Thymus (tissue), 14 donors: ENCODE measurements at places on chromosomes 1 and 21. TPM values are rescaled to one million over a fixed set of nuclear protein-coding genes. Genes with fewer than 3 reads are reported as not detected.

GRCh38 chr1:205537386-205538018 is 33.0 kb downstream of the CDK18 start:
- no peak for DNase-seq
- no peaks in the 10 kb centered on the region for H3K4me1 ChIP-seq
- no peak overlapping the region for H3K27ac ChIP-seq
- no peak overlapping the region for H3K4me3 ChIP-seq

DNA sequence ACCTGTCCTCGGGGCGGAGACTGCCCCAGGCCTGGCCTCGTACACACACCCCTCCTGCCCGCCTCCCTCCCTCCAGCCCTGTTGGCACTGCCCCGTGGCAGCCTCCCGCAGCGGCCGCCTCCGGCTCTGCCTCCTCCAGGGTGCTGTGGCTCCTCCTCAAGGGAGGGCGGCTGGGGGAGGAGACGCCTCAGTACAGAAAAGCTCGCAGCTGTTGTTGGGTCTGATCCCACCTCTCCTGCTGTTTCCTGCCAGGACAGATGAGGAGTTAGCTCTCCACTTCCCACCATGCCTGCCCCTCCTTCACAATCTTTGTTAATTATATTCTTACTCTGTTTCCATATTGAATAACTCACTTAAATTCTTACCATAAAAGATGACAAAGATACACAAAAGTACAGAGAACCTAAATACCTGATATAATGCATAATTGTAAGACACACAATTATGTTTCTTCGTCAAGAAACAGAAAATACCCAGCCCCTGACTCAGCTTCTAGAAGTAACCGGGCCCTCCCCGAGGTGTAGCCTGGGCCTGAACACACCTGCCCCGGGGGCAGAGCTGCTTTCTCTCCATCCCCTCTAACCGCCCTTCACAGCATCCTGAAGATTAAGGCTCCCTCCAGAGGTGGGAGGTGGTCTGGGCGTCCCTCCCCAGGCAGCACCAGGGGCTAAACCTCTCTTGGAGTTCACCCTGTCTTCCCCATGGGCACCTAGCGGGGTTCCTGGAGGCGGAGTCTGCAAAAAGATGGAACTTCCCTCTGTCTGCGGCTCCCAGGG is 30.6 kb upstream of the COL6A1 start:
- no peak overlapping the region for H3K4me3 ChIP-seq
- H3K27me3 ChIP-seq, result peaks cover 9% of the 10 kb centered on the region
- no peaks in the 10 kb centered on the region for H3K4me1 ChIP-seq

The ECM1 gene
- 0.71 TPM for total RNA-seq

- peaks cover 6% of the 10 kb centered on the region for H3K4me1 ChIP-seq
- DNase-seq, result no peak
- no peak overlapping the region for H3K4me3 ChIP-seq
- no peaks in the 10 kb centered on the region for H3K27me3 ChIP-seq
Measured at GRCh38 chr1:113040041-113040440, 33.0 kb upstream of the LRIG2 start.

DNA sequence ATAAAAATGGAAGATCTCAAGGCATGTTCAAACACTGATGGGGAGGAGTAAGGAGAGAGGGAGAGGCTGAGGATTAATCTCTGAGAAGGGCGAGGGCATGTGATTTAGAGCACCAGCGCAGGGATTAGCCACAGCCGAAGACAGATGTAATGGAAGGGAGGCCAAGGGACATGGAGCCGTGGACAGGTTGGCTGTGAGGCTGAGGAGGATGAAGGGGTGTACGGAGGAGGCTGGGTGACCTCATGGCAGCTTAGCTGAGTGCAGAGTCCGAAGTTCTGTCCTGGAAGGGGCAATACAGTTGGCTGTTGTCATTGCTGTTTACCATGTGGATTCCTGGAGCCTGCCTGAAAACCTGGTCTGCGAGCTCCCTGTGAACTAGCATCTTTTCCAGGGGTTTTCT is 342.8 kb downstream of the RPS6KC1 start:
- no peaks in the 10 kb centered on the region for H3K27me3 ChIP-seq
- no peaks in the 10 kb centered on the region for H3K36me3 ChIP-seq
- H3K27ac ChIP-seq, result no peak overlapping the region
- no peaks in the 10 kb centered on the region for H3K4me1 ChIP-seq

DNA sequence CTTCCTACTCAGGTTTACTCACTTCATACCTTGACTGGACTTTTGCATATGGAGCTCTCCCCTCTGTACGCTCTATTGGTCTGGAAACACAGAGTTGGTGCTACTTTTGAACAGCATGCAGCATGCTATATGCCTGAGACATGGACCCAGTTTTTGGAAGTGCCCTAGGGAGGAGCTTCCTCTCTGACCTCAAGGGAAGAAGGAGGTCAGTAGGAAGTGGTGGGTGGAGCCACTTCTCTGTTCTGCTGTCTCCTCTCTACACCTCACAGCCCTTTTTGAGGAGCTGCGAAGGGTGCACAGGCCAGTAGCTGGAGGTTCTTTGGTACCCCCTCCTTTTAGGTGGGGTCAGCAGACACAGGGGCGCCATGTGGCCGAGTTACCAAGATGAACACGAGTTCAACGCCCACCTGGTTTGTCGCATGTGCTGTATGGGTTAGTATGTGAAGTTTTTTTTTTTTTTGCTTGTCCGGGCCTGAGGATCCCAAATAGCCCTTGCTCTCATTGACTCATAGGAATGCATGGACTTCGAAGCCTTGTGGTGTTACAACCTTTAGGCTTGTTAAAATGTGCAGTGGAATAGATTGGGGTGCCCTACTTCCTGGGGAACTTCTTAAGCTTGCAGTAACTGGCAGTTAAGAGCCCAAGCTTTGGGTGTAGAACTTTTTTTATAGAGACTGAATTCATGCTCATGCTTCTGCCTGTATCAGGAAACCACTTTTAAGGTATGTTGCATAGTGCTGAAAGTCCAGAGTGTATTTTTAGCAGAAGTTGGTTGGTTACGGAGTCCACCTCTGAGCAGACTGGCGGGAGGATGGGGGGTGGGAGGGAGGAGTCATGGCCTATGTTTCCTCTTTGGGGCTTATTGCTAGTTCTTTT is 10.7 kb downstream of the MACF1 start:
- peak overlapping the region; percentile 46 for H3K4me3 ChIP-seq
- DNase-seq, result no peak
- H3K27ac ChIP-seq, result peak overlapping the region; percentile 84
- no peaks in the 10 kb centered on the region for H3K36me3 ChIP-seq

The TNFSF18 gene
- 0.42 TPM for total RNA-seq

DNA sequence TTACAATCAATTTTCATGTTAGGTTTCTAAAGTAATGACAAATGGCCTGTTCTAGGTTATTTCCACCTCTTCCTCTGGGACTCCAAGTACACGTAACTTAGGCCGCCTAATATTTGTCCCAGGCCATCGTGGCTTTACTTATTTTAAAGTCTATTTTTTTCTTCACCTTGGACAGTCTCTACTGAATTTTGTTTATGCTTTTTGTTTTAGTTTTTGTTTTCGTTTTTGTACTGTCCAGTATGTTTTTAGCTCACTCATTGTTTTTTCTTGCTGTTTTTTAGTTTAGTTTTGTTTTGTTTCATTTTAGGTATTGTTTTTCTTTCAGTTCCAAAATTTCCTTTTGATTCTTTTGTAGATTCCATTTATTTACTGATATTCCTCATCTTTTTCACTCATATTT is 187.7 kb upstream of the RNPC3 start:
- H3K27ac ChIP-seq, result no peak overlapping the region
- no peaks in the 10 kb centered on the region for H3K27me3 ChIP-seq
- no peaks in the 10 kb centered on the region for H3K36me3 ChIP-seq
- no peak overlapping the region for H3K4me3 ChIP-seq
- DNase-seq, result no peak

The TYW3 gene
- 34.2 TPM for total RNA-seq
